ENCODE measurements at places on chromosomes 2 and 18. TPM values are rescaled to one million over a fixed set of nuclear protein-coding genes. Genes with fewer than 3 reads are reported as not detected.

Gene TSPYL6
- 0.13 TPM for total RNA-seq

Gene SPR
- 14.4 TPM for total RNA-seq

Gene SPATA3
- not detected for total RNA-seq

Gene G6PC2
- total RNA-seq, result not detected

Gene PER2
- 24.7 TPM for total RNA-seq

Gene NEUROD1
- total RNA-seq, result not detected

Gene CXCR2
- 9.1 TPM for total RNA-seq

Gene ZNF892
- total RNA-seq, result 8.5 TPM

Gene HJURP
- total RNA-seq, result 0.71 TPM

Gene ANKRD30B
- total RNA-seq, result 17.2 TPM

Gene SLC9A4
- total RNA-seq, result not detected

Gene MAP2
- total RNA-seq, result 41.9 TPM

Gene CNOT9
- 30.4 TPM for total RNA-seq

Gene IL1R1
- 49.9 TPM for total RNA-seq

Gene LIMS4
- total RNA-seq, result 2.2 TPM

Gene PRKAG3
- 0.49 TPM for total RNA-seq

Gene UGT1A4
- not detected for total RNA-seq

Gene SERPINE2
- total RNA-seq, result 61.3 TPM

Gene ERICH2
- total RNA-seq, result 0.85 TPM

Gene CLEC4F
- total RNA-seq, result 1.7 TPM

Gene GCG
- total RNA-seq, result not detected

Gene HOXD4
- 6.8 TPM for total RNA-seq

Gene NEURL3
- total RNA-seq, result 0.58 TPM

Gene AQP4
- 0.27 TPM for total RNA-seq

Gene UPP2
- not detected for total RNA-seq

Gene SCN3A
- total RNA-seq, result 0.58 TPM

All from sciatic nerve (tissue), 2 donors.